EL (cell line): ENCODE measurements at places on chromosomes 7 and 10.

GRCh38 chr10:35447693-35448407 is 111.5 kb downstream of the CCNY start:
- DNase-seq: peak; percentile 85

DNA sequence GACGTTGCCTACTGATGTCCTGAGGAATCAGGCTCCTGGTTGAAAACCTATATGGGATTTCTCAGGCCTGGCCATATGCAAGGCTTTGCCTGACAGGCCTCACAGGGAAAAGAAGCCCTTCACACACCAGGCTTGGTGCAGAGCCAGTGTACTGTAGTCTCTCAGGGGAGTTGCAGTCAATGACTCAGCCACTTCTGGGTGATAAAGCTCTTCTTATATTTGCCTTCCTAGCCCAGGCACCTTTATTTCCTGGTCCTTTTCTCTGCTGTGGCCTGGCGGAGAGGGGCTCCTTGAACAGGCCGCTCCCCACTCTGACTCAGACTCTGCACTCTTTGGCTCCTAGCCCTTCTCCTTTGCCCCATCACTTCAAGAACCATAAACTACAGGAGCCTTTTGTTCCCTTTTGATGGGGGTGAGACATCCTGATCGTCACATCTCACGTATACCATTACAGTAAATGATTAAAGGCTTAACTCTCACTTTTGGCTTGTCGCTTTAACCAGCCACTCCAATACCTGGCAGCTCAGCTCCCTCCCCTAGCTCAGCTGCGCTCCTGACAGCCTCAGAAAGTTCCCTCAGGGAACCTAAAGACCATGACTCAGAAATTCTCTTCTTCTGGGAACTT is 33.5 kb downstream of the DPY19L1 start:
- DNase-seq: peak; percentile 89

- DNase-seq: peak; percentile 99
Measured at GRCh38 chr10:132532749-132533560, 4.6 kb upstream of the INPP5A start.

DNA sequence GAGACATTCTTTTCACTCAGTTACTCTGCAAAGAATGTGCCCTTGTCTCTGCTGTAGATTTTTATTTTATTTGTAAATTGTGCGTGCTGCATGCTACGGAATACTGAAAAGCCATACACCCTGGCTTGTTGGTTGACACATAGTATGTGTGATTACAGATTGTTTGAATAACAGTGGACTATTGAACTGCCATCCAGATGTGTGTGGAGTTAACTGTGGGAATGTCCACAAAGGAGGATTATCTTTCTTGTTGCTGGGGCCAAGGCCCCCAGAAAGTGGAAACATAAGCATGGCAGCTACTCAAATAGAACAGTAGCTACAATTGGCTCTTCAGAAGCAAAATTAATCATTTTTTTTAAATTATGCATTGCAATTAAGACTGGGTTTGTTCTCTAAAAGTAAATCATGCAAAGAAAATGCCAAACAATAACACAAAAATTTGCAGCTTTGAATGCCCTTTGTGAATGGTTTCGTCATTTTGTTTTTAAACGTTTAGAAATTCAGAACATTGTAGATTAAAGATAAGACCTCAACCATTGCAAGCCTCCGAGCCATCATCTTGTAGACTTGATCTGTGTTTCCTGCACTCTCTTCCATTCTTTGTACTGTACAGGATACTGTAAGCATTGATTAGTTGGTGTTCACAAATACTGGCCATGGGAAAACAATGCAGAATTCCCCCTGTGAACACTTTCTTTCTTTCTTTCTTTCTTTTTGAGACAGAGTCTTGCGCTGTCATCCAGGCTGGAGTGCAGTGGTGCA is 210.3 kb upstream of the TCF7L2 start:
- no peak for DNase-seq

GRCh38 chr10:97570146-97570788 is 2.3 kb upstream of the ANKRD2 start:
- no peak for DNase-seq

- no peak for DNase-seq
Measured at GRCh38 chr7:22270371-22270770, 86.6 kb downstream of the RAPGEF5 start.

DNA sequence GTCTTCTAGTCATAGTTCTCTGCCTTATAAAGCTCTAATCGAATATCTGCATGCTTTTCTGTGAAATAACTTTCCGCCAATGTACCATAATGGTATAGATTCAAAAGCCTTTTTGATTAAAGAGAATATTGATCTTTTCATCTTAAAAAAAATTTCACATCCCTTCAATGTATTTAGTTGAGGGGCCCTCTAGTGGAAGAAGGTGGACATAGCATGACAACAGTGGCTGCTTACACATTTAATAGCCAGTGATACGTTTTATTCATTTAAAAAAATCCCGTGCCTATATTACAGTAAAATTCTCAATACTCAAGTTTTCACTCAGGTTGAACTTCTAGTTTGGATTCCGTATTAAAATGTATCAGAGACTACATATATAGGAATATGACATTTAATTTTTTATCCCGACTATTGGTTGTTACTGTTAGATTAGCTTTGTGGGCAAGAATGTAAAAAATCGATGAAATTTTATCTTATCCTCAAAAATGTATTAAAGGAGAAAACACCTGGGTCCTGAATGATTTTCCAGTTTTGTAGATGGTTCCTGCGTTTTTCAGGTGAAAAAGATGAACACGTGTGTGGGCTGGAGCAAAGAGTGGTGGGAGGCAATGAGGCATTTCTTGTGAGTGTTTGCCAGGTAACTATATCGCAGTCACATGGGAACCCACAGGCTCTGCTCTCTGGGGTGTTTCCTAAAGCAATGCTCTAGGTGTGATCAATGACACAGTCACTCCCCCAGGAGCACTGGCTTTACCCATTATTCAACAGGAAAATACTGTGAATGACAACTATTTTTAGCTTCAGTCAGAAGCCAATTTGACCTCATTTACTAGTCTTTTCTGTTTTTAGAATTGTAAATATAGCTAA is 24.1 kb upstream of the PNLIP start:
- peak; percentile 43 for DNase-seq

GRCh38 chr10:12351447-12351846 is 2.1 kb downstream of the CAMK1D start:
- no peak for DNase-seq

- no peak for DNase-seq
Measured at GRCh38 chr10:76265441-76266113, 834.2 kb downstream of the LRMDA start.

DNA sequence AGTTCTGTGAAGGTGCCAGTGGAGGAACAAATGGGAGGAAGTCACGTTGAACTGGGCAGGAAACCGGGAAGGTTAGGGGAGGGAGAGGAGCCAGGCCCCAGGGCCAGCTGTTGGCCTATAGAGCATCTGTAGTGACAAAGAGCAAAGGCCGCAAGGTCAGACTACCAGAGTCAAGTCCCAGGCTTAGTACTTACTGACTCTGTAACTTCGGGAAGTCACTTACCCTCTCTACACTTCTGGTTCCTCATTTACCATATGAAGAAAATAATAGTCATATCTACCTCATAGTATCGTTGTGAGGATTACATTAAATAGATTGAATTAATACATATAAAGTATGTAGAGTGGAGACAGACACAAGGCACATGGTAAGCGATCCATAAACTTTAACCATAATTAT is 101.8 kb upstream of the FZD1 start:
- no peak for DNase-seq

DNA sequence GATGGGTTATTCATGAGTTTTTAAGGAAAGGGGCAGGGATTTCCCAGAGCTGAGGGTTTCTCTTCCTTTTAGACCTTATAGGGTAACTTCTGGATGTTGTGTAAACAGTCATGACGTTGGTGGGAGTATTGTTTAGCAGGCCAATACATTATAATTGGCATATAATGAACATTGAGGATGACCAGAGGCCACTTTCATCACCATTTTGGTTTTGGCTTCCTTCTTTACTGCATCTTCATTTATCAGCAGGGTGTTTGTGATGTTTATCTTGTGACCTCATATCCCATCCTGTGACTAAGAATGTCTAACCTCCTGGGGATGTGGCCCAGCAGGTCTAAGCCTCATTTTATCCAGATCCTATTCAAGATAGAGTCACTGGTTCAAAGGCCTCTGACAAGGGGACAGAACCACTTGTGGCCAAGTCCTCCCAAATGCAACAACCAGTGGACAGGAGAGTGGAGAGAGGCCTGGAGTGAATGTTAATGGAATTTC is 77.3 kb upstream of the RPA3 start:
- peak; percentile 72 for DNase-seq

DNA sequence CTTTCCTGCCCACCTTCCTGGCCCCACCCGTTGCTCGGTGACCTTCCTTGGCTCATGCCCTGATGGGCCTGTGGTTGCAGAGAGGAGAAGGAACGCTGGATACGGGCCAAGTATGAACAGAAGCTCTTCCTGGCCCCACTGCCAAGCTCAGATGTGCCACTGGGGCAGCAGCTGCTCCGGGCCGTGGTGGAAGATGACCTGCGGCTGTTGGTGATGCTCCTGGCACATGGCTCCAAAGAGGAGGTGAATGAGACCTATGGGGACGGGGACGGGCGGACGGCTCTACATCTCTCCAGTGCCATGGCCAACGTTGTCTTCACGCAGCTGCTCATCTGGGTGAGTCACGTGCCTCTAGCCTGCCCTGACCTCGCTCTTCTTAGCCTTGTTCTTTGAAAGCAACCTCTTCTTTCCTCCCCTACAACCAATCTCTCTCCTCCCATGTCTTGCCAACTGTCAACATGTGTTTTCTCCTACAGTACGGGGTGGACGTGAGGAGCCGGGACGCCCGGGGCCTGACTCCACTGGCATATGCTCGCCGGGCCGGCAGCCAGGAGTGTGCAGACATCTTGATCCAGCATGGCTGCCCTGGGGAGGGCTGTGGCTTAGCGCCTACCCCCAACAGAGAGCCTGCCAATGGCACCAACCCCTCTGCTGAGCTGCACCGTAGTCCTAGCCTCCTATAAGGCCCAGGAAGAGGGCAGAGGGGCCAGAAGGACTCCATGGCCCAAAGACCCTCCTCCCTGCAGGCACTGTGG is 24.1 kb downstream of the GBX1 start:
- DNase-seq: no peak

- no peak for DNase-seq
Measured at GRCh38 chr10:21048068-21048467, 151.0 kb upstream of the NEBL start.

GRCh38 chr7:43869867-43870240 is 537 bp upstream of the MRPS24 start:
- DNase-seq: peak; percentile 98

DNA sequence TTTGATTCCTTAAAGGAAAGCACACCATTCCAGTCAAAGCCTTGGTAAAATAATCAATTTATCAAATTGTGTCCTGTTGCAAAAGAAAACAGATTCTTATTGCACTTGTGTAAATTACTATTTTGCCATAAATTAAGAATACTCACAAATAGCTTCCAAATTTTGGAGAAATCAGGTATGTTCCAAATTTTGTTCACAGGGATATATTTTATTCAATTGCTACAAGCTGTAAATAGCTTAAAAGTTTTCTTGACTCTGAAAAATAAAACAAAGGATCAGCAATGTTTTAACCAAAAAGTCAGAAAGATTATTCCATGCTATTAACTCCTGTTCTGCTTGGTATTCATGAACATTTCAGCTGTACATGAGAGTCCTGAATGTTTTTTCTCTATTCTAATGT is 47.4 kb upstream of the CHST3 start:
- no peak for DNase-seq

- no peak for DNase-seq
Measured at GRCh38 chr10:71191551-71192076, 20.8 kb upstream of the UNC5B start.

DNA sequence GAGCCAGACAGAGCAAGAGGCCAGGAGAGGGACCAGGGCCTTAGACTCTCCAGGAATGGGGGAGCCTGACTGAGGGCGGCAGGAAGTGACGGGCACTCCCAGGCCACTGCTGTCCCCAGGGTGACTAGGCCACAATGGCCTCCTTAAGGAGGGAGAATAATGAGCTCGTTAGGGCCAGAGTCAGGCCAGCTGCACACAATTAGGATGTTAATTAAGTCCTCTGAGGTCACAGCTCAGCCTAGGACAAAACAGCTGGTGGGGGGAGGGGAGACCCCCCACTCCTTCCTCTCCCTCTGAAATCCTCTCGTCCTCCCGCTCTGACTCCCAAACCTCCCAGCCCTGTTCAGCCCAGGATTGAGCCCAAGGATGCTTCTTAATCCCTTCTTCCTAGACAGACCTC is 143.0 kb downstream of the NEURL1 start:
- no peak for DNase-seq

DNA sequence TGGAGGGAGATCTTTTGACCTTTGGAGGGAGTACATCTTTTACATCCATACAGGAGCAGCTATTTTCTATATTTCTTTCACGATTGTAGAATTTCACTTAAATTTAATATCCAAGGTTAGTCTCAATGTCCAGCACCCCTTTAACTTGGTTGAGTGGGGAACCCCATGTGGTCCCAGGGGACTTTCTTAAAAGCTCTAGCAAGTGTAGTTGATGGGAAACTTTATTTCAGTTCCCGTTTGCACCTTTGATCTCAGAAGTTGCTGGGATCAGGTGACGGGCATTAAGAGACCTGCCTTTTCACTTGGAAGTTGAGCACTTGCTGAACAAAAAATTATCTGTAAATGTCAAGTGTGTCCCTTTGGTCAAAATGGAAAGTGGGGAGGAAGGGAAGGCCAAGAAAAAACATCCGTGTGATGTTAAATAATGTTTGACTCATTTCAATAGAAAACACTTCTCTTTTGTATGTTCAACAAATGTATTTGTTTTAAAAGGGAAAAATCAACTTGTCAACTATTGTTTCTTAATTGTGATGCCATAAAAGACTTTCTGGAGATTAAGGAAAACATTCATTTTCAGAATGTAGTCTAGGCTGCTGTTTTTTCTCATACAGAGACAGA is 370.1 kb upstream of the GALNT17 start:
- DNase-seq: no peak

GRCh38 chr10:24824536-24824935 is 100.8 kb upstream of the ARHGAP21 start:
- DNase-seq: peak; percentile 6

GRCh38 chr10:121713486-121713885 is 115.2 kb upstream of the FGFR2 start:
- DNase-seq: no peak

DNA sequence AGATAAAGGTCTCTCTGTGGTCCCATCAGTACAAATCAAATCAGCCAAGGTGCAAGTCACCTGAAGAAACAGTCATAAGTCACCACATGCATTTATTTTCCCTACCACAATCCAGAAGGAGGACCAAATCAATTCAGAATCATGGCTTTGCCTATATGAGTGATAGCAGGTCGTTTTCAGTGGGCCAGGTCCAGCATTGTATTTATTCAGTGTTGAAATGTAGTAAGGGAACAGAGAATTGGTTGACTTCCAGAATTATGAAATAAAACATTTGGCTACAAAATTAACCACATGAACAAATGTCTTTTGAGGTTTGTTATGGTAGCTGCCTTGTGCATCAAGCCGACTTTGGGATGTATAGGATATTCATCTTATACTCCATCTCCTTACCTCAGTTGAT is 88.4 kb downstream of the POLR1F start:
- DNase-seq: no peak

GRCh38 chr7:90833443-90833842 is 237.3 kb downstream of the CDK14 start:
- peak; percentile 34 for DNase-seq

DNA sequence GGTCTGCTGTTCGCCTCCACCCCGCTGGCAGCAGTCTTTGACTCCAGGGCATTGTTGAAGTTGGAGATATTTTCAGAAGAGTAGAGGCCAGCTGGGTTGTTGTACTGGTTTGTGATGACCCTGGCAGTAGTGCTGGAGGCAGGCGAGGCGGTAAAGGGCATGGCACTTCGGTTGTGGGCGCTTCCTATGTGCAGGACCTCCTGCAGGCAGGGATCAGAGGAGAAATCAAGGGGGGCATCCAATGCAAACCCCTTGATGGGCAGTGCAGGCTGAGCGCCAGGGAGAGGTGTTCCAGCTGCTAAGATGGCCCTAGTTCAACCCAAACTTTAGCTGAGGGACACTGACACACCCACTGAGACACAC is 27.0 kb downstream of the PDLIM1 start:
- DNase-seq: no peak
